ENCODE measurements at places on chromosomes 7 and 10.

DNA sequence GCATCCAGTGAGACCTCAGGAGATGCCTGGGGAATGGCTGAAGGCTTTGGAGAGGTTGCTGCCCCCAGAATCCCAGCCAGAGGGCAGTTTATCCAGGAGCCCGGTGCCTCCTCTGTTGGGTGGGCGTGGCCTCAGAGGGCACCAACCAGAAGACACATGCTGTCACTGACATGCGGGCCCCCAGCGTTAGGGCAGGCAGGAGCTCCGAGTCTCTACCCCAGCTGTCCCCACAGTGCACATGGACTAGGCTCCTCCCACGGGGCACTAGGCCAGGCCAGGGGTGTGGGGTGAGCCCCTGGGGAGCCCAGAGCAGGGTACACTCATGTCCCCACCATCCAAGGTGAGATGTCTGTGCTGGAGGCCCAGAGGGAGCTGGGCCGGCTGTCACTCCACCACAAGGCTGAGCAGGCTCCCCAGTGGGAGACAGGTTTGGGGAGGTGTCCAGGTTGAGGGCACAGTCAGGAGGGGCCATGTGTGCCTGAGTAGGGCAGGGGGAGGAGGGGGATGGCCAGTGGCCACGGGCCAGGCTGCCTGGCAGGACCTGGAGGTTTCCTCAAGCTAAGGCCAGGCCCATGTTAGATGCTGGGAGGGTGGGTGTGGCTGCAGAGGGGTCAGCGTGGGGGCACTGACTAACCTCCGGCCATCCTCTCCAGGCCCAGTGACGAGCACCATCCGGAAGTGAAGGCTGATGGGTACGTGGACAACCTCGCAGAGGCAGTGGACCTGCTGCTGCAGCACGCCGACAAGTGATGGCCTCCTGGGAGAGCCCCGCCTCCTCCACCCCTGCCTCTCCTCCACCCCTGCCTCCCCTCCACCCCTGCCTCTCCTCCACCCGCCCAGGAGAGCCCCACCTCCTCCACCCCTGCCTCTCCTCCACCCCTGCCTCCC is 131.3 kb downstream of the FAM53B start:
- DNase-seq, result no peak

GRCh38 chr10:59752278-59752940 is 846 bp downstream of the MRLN start:
- DNase-seq, result no peak

DNA sequence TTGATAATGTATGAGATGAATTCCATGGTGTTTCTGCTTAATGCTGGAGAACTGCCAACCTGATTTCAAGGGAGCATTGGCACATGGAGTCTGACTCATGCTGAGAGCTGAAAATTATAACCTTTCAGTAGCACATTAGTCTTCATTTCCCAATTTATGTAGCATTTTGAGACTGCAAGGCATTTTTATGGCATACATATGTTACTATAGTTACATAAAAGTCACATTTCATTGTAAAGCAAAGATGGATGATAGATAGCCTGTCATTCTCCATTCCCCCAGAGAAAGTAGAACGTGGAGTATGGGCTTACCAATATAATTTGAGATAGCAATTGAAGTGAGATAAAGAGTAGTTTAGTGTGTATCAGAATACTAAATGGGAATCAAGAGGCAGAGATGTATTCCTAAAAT is 103.1 kb downstream of the SLC16A9 start:
- no peak for DNase-seq

DNA sequence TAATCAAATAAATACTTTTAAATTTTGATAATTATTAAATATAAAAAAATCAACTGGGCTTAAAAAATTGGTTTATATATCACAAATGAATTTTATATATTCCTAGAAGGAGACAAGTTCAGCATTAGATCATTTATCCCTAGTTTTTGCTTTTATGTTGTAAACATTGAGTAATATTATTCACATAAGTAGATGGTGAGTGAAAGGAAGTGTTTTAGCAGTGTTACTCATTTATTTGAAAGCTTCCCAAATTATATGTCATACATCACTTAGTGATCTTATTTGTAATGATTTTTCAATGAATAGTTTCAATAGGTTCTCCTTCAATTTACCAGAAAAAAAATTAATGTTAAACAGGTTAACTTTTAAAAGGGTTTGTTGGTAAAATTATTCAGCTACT is 15.8 kb downstream of the KLLN start:
- no peak for DNase-seq

DNA sequence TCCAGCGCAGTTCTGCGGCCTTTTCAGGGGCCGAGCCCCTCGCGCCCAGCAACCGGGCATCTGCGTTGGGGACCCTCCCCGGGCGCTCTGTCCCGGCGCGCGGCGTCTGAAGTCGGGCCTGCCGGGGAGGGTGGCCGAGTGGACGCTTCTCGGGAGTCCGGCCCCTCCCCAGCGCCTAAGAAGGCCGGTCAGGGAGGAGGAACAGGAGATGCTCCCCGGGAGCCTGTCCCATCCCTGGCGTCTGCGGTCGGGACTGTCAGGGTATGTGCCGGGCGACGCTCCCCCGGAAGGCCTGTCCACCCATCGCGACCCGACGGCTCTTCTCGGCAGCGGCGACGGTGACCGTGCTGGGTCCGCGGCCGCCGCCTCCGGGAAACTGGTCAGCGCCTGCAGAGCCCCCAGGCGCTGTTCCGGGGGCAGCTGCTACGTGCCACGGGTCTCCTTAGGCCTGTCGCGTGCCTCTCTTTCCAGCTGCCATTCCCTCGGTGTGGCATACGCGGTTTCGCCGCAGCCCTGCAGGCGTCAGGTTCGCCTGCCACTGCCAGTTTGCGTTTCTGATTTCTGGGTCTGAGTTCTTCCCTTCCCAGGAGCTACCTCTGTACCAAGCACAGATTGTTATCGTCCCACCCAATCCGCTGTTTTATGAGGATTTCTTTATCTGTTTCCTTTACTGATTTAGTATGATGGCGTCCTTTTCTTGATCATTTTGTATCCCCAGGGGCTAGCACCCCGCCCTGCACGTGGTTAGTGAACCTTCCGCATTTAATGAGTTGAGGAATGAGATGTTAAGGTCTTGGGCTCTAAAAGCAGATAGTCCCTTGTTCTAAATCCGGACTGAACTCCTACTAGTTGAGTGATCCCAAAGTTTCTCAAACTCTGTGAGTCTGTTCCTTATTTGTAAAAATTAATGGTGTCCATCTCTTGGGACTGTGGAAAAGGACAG is 782 bp downstream of the IFIT5 start:
- DNase-seq, result no peak

DNA sequence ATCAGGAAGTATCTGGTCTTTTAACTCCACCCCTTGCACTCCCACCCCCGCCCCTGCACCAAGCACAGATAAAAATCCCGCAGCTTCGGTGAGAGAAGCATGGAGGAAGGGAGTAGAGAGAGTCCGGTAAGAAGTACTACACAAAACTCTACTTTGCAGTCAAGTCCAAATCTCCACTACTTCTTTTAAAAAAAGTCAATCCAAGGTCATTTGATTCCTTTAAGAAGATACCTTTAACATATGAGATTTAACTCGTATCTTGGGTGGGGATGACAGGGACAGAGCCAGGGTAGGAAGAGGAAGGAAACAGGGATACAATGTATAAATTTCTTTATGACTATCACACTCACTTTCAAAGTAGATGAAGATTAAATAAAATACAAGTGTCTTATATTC is 132.1 kb downstream of the NRBF2 start:
- DNase-seq, result no peak

DNA sequence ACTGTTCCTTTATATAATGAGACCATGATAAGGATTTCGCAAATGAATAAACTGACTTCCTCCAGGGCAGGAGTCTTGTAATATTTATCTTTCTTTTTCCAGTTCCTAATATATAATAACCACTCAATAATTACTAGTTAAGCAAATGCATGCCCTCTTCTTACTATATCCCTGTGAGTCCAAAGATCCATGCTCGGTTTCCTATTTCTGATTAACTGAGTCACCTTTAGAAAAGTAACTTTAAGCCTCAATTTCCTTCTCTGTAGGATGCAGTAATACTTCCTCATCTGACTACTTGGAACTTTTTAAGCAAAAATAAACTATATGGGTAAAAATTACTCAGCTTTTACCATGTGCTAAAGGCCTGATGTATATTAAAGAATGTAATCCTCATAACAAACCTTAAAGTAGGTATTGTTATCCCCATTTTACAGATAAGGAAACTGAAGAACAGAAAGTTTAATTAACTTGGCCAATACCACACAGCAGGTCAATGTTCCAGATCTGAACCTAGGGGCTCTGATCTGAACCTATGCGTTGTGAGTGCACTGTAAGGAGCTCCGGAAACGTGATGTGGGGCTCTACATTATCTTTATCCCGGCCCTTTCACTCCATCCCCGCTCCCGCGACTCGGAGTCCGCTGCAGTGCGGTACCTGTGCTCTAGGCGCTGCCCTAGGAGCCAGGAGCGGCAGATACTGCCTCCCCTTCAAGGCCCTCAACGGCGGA is 458 bp downstream of the COX15 start:
- DNase-seq, result no peak

DNA sequence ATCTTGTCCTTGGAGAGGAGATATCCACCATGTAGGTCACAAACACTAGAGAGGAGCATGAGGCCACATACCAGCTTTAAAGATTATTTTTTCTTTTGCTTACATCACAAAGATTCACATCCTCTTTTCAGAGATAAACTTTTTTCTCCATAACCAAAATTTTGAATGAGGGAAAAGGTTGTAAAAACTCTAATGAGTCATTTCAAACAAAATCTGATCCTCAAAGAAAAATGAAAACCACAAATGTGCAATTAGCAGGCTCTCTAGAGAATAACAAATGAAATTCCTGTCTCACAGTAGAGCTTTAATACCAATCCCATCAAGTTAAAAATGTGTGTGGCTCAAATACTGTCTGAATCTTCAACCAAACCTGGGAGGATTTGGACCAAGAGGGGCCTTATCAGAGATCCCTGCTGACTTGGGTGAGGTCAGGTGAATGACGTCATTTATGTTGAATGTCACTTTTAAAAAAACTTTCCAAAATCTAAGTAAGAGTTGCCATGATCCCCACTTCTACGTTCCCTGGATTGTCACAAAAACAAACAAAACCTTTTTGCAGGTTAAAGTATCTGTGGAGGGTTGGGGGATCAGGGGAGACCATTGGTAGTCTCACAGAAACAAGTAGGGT is 261.5 kb upstream of the NPSR1 start:
- DNase-seq, result no peak

- no peak for DNase-seq
Measured at GRCh38 chr7:94266238-94266644, 128.5 kb upstream of the COL1A2 start.

DNA sequence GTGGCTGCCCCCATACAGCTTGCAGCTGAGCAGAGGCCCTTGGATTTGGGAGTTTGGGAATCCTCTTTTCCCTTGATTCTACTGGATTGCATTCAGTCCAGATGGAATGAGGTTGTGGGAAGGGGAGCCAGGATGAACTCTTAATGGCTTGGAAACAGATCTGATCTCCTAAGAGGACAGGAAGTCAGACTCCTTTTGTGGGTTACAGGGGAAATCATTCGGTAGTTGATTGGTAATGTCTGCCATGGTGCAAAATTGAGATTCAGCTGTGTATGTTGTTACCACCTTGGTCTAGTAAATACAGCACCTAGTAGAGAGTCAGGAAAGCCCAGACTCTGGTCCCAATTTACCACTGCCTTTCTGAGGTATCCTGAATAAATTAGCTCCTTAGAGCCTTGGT is 144.2 kb upstream of the TNRC18 start:
- no peak for DNase-seq

DNA sequence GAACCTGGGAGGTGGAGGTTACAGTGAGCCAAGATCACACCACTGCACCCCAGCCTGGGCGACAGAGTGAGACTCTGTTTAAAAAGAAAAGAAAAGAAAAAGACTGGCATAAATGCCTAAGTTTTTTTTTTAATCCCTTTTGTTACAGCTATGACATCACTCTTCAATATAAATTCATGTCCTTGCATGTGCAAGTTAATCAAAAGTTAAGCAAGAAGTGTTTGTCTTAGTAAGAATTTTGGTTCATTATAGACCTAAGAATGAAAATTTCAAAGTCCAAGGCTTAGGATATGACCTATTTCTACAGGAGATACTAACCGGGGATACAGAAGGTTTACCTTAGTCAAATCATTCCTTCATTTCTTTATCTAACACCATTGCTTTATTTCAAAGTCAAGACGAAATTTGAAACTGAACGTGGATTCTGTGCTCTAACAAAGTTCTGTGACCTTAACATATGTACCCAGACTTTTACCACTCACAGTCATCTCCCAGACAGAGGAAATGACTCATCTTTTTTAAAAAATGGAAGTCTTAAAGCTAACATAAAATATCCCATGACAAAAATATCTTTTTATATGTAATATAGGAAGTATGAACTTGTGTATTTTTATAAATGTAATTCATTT is 29.3 kb upstream of the ITGB8 start:
- DNase-seq, result no peak

GRCh38 chr10:129621693-129622092 is 154.7 kb downstream of the MGMT start:
- DNase-seq, result no peak

DNA sequence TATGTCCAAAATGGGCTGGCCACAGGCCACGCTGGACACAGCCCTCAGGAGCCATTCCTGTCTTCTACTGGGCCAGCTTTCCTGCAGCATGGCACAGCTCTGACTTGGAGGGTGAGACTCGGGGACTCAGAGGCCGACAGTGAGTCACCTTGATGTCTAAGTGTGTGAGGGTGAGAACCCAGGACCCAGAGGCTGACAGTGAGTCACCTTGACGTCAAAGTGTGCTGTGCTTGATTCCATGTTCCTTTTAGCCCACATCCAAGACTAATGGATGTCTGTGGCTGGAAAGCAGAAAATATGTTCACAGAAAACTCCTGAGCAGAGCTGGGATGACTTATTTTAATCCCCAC is 6.0 kb upstream of the FAM170B start:
- no peak for DNase-seq

DNA sequence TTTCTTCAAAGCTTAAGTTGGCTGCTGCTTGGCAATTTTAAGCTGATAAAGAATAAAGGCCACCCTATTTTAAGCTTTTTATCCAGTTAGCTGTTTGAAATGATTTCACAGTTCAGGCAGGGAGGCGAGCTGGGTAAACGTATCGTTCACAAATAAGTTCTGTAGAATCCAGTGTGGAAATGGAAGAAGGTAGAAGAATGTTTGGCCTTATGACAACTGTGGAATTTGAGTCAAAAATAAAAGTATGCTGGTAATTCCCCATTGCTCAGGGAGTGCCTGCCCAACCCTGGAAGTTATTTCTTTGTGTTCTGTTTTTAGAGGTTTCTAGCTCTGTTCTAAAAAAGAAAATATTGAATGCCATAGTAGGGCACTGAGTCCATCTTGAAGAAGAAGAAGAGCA is 113.1 kb downstream of the ARL4A start:
- no peak for DNase-seq

DNA sequence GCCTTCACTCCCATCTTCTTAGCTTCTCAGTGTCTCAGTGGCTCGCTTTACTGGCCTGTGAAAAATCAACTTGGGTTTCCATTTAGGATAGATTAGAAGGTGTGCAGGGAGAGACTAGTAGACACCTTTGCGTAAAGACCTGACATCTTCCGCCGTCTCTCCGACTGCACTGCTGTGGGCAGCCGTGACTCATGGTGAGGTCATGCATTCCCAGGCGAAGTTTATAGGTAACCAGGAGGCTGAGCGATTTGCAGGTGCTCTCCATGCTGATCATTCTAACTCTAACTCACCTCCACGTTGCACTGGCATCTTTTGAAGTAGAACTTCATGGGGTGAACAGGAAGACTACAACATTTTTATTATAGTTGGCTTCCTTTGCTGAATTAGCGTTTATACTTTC is 68.0 kb upstream of the ZNF438 start:
- peak; percentile 39 for DNase-seq

- DNase-seq, result no peak
Measured at GRCh38 chr10:129728246-129728820, 235.7 kb downstream of the EBF3 start.
